ENCODE measurements at places on chromosomes 2 and 18.

DNA sequence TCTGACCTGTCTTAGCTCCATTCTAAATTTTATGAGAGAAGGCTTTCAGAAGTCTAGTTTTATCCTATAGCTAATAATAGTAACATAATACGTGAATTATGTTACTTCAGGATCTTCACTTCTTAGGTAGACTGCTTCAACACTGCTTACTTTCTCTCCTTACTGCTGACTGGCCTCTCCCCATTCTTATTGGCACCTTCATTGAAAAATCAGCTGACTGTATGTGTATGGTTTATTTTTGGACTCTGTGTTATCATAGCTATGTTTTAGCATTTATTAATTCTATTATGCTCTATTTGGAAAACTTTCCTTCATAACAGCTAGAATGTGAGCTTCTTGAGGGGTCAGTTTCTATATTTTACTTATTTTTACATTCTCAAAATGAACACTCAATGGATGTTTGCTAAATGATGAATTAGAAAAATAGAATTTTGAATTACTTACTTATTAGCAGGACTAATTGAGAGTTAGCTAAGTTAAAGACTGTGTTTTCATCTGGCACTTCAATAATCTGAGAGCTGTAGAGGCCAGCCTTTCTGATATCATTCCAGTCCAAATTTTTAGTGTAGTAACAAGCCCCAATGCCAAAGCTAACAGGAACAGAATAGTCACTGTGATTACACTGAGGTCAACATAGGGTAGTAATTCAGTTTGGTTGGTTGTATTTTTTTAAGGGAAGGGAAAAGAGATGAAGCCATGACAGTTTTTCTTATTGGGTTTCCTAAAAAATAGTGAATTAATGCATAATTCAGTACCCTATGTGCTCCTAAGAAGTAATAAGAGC lies 92.3 kb downstream of the TTC27 start:
- DNase-seq = no peak

DNA sequence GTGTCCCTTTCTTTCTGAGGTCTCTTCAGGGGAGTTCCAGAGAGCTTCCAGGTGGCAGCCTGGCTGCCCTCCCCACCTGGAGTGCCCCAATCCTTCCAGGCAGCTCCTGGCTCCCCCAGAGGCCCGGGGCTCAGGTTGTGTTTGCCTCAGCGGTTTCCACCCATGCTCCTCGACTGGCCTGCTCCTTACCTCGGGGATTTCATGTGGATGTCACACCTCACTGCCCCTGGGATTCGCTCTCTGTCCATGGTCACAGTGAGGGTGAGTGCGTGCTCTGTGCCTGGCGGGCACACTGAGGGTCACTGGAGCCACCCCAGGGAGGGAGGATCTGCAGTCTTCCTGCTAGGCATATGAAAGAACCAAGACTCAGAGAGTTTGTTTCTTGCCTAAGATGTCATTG lies 2.1 kb upstream of the TOGARAM2 start:
- DNase-seq = peak; percentile 59

DNA sequence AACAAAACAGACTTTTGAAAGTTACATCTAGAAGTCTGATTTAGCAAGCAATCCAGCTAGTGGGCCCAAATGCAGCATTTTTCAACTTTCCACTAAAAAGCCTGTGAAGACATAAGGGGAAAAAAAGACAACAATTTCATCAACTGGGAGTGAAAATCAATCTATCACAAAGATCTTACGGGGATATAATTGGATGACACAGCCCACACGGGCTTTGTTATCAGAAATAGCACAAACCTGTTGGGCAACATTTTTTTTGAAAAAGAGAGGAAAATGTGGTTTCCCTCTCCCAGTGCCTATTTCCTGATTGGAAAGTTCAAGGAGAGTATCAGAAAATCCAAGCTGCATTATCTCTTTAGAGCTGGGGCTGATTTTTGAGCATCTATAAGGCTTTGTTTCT lies 132.7 kb downstream of the EVA1A start:
- DNase-seq = no peak

DNA sequence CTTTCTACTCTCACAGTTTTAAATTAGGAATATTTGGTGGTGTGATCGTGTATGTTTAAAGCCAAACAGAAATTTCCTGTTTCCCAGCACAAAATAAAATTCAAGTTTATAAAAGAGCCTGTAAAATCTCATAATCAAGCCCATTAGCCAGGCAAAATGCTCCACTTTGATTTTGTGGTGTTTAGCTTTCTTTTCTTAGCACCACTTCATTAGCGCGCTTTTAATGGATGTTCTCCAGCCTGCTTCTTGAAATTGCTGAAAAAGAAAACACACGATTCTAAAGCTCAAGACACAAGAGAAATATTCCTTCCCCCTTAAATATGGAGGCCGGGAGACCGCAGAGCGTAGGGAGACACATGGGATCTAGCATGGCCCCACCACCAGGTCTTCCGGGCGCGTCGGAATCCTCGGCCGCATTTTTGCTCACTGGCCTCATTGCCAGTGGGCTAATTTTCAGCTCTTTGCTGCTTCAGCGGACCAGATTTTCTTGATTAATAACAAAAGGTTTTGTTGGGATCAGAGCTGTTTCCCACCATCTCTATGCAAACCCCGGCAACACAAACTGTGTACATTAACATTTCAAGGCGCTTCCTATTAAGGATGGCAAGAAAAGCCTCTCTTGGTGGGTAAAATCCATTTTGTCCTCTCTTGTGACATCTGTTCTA lies 40.4 kb upstream of the ID2 start:
- no peak for DNase-seq

- DNase-seq = peak; percentile 43
Observed at GRCh38 chr2:43040084-43040854, 186.1 kb downstream of the ZFP36L2 start.

GRCh38 chr2:88807237-88807962 lies 115.9 kb downstream of the RPIA start:
- DNase-seq = no peak

- DNase-seq = peak; percentile 90
Observed at GRCh38 chr18:48802543-48803290, 148.0 kb downstream of the SMAD7 start.

DNA sequence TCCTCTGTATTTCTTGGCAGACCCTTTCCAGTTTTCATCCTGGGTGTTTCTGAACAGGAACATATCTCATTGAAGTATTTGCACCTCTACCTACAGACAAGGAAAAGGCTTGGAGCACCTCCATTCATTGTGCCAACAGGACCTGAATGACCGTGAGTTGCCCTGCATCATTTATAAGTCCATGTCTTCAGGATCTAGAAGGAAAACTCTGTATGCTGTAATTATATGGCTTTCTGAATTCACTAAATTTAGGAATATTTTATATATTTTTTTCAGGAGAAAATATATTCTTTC lies 402.3 kb upstream of the SLC14A2 start:
- no peak for DNase-seq

GRCh38 chr2:236400046-236400574 lies 135.9 kb upstream of the ASB18 start:
- DNase-seq = no peak

DNA sequence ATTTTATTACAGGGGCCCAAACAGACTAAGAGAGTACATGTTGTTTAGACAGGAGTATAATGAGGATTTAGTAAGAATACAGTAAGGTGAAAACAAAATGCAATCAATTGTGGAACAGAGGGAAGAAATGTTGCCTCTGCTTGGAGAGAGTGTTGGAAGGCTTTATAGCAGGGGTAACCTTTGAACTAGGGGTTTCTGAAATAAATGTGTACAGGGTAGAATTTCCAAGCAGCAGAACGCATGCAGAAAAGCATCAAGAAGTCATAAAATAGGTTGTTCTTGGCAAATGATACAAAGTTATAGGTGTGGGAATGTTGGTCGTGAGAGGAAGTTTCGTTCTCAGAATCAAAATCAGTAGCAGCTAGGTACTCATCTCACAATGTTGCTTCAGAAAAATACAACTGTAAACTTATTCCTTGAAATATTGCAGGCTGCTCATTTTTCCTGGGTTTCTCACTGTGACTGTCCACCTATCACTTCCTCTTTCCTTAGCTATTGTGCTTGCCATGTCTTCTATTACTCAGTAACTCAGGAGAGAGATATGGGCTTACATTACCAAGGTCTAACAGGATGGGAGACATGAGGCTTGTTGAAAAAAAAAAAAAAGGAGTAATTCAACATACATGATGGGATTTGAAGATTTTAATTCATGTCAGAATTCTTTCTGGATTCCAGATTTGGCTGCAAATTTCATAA lies 17.1 kb upstream of the HNMT start:
- peak; percentile 32 for DNase-seq

GRCh38 chr2:85867121-85867520 lies 21.7 kb downstream of the ST3GAL5 start:
- DNase-seq = no peak

DNA sequence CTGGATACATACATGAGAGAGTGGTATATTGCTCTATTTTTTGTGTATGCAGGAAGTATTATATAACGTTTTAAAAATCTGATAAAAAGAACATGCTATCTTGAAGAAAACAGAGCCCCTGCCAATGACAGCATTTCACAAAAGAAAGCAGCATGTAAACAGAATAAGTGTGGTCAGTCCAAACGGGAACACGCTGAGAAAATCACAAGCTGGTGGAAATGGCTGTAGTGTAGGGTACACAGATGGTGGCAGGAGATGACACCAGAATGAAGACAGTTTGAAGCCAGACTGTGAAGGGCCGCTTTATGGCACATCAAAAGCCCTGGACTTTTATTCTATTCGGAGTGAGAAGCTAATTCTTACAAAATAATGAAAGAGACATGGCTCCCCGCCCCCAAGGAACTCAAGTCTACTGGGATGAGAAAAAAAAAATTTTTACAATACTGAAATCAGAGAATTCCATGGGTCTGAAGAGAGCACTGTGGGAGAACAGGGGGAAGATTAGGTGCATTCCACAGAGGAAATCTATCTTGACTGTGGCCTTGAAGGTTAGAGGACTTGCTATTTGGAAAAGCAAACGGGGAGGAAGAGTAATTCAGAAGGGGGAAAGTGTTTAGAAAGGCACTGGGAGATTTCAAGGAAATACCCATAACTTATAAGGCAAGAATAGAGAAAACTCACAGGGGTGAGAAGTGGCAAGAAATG lies 217.7 kb upstream of the SMAD7 start:
- no peak for DNase-seq

- DNase-seq = no peak
Observed at GRCh38 chr2:140998017-140998416, 1132.8 kb downstream of the LRP1B start.

DNA sequence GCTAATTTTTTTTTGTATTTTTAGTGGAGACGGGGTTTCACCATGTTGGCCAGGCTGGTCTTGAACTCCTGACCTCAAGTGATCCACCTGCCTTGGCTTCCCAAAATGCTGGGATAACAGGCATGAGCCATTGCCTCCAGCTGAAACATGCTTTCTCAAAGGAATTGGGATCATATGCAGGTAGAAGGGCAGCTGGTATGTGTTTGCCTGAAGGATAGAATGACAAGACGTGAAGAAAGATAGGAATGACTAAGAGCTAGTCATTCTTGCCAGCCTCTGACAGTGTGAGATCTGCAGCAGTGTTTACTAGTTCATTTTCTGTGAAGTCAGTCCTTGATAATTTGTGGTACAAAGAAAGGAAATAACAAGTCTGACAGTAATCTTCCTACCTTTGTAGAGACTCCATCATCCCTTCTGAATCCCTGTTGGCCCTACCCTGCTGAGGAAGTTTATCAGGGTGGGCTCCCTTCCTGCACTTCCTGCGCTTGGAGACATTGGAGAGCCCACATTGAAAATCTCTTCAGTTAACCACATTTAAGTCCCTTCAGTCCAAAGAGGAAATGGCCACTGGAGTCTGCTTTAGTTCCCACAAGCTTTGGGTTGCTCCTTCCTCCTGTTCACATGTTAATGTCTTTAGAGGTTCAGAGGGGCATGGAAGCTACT lies 14.7 kb downstream of the CFLAR start:
- DNase-seq = no peak

DNA sequence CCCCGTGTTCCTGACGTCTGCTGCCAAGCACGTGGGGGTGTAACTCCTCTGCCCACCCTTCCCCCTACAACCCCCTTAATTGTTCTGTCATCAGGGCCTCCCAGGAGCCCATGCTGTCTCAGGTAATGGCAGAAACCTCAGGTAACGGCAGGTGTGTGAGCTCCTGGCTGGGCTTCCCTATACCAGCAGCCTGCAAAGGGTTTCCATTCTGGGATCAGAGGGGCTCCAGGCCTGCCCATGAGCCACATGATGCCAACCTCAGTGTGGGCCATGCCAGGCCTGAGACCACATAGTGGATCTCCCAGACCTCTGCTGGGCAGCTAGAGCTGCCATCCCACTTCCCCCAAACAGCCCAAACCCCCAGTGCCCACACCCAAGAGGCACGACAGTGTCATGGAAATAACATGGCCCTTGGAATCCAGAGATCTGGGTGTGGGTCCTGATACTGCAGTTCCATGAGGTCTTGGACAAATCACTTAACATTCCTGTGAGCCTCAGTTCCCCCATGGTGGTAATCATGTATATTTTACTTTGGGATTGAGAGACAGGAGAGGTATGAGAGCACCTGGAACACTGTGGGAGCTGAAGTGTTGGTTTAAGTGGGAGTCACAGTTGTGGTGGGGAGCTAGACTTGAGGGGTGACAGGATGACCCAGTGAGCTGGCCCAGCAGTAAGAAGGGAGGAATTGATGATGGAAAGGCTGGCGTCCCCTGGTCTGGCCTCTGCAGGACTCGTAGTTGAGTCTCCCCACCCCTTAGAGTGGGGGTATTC lies 59.6 kb downstream of the ATOH8 start:
- DNase-seq = no peak

GRCh38 chr2:109102588-109103233 lies 26.3 kb upstream of the SH3RF3 start:
- no peak for DNase-seq

GRCh38 chr2:234970477-234970882 lies 18.7 kb downstream of the SH3BP4 start:
- DNase-seq = no peak

- no peak for DNase-seq
Observed at GRCh38 chr2:157898591-157898996, 22.5 kb upstream of the ACVR1 start.

- DNase-seq = no peak
Observed at GRCh38 chr2:40220177-40220925, 231.5 kb downstream of the SLC8A1 start.

- no peak for DNase-seq
Observed at GRCh38 chr2:117718048-117718447, 96.4 kb upstream of the DDX18 start.

DNA sequence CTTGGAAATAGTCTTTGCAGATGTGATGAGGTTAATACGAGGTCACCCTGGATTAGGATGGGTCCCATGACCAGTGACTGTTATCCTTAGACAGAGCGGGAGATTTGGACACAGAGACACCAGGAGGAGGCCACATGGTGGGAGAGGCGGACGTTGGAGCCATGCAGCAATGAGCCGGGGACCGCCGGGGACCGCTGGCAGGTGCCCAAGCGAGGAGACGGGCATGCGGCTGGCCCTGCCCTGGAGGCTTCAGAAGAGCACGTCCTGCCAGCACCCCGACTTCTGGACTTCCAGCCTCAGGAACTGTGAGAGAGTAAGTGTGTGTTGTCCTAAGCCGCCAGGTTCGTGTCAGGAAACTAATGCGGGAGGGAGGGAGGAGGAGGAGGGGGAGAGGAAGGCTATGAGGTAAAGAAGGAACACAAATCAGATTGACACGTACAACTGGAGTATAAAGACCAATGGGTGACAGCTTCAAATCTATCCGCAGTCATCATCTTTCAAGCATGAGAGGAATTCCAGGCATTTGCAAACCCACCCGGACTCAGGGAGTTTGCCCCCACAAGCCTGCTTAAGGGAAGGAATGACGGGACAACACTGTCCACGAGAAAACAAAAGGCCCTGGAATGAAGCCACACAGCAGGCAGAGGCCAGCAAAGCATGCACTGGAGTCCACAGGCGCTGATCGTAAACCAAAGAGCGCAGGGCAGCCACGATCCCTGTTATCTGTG lies 11.6 kb upstream of the BOK start:
- no peak for DNase-seq

Data from kidney (tissue), 22 donors.